ENCODE measurements at places on chromosomes 4 and X.

- no peak for DNase-seq
These were observed 744.6 kb upstream of the IGFBP7 start for GRCh38 chr4:57854748-57855147.

DNA sequence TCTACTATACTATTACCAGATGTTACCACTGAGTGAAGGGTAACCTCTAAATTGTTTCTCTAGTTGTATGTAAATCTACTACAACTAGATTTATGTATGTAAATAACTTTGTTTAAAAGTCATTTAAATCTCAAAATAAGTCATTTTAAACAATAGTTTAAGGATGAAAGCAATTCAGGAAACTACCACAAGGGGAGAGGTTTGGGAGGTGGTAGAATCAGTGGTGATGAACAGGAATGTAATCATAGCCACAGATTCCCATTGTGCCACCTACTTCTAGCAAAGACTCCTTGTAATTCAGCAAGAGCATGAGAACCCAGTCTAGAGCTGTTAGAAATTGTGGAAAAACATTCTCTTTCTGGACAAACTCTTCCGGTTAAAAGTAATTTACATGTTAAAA lies 234.6 kb downstream of the SLC7A11 start:
- no peak for DNase-seq

- no peak for DNase-seq
These were observed 96.2 kb downstream of the TSPAN7 start for GRCh38 chrX:38657562-38657961.

GRCh38 chr4:7635445-7636239 lies 200.9 kb upstream of the PSAPL1 start:
- no peak for DNase-seq

GRCh38 chr4:157803845-157804521 lies 368.8 kb downstream of the GASK1B start:
- no peak for DNase-seq

DNA sequence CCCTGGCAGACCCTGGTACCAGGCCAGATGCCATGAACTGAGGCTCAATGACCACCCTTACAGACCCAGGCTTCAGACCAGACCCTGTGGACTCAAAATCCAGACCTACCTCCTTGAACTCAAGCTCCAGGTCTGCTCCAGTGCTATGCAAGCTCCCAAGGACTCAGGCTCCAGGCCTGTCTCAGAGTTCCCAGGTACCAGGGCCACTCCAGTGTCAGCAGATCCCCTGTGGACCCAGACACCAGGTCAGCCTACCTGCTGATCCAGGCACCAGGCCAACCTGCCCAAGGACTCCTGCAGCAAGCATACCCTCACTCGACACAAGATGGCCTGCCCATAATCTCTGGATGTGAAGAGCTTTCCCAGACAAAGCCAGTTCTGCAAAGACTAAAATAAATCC lies 44.7 kb upstream of the MAGED4 start:
- no peak for DNase-seq

- DNase-seq, result no peak
These were observed 12.6 kb downstream of the TENT5D start for GRCh38 chrX:80432863-80433262.

DNA sequence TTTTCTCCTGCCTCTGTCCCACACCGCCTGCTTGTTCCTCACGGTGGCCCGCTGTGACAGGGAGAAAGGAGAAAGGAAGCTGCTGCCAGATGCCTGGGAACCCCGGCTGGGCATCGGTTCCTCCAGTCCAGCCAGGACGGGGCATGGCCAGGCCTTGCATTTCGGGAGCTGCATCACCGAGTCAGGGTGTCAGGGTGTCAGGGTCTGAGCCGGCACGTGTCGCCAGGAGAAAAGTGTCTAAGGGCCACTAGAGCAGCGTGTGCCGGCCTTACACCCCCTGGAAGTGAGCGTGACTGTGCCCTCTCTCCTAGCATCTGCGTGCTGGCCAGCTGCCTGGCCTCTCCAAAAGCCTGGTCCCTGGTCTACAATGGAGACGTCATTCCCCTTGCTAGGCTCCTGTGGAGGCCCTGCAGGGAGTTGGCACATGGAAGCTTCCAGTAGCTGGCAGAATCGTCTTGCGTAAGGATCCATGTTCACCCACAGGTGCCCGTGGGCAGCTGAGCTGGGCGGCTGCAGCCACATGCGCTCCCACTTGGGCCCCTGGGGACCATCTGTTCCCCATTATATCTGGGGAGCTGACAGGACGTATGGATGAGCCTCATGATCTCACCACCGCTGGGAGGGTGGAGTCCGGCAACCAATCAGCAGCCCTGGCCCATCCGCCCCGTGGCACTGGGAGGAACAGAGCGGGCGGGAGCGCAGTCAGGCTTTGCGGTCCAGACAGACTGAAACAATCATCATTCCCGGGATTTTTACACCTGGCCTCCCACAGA lies 39.9 kb upstream of the HMX1 start:
- no peak for DNase-seq

DNA sequence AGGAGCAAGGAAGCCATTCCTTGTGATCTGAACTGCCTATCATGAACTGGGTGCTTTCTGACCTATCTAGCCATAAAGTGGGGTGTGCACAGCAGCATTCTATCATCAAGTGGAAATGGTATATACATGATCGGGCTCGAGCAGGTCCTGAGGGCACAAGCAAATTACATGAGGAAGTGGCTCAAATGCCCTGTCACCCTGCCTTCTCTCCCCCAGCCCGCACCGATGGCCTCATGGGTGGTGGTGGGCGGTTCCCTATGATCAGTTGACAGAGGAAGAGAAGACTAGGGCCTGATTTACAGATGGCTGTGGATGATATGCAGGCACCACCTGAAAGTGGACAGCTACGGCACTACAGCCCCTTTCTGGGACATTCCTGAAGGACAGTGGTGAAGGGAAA lies 46.3 kb upstream of the BCLAF3 start:
- DNase-seq, result no peak

DNA sequence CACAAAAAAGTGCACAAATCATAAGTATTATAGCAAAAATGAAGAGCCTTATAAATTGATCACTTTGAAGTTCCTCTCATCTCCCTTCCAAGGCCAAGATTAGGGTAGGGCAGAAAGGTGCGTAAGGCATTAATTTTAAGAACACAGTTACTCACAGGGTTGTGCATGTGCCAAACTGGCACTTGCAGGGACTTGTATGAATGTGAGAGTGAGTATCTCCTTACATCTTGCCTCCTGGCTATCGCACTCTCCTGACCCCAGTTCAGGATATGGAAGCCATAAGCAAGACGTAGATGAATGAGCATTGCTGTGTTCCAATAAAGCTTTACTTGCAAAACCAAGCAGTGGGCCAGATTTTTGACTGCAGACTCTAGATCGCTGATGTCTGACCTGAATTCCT lies 510.1 kb upstream of the AADAT start:
- no peak for DNase-seq

DNA sequence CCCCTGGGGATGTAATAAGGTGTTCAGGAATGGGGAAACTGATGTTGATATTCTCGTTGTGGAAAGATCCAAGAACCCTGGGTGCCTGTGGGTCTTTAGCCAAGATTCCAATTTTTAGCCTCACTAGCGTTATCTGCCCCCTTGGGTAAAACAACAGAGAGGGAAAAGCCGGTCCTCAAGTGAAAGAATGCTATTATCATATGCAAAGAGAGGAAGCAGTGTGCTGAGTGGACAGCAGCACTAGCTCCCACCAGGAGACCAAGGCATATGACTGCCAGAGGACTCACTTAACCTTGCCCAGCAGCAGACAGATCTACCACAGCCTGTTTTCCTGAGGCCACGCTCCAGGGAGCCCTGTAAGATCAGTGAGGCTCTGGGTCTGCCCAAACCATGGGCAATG lies 257.9 kb upstream of the CPEB2 start:
- no peak for DNase-seq

GRCh38 chr4:60926624-60927023 lies 273.5 kb upstream of the ADGRL3 start:
- no peak for DNase-seq

GRCh38 chr4:73599182-73599581 lies 21.1 kb downstream of the RASSF6 start:
- DNase-seq, result no peak

DNA sequence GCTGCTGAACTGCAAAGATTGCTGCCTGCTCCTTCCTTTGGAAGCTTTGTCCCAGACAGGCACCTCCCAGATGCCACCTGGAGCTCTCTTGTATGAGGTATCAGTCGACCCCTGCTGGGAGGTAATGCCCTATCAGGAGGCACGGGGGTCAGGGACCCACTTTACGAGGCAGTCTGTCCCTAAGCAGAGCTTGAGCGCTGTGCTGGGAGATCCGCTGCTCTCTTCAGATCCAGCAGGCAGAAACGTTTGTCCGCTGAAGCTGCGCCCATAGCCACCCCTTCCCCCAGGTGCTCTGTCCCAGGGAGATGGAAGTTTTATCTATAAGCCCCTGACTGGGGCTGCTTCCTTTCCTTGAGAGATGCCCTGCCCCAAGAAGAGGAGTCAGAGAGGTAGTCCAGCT lies 197.5 kb downstream of the NAF1 start:
- no peak for DNase-seq

DNA sequence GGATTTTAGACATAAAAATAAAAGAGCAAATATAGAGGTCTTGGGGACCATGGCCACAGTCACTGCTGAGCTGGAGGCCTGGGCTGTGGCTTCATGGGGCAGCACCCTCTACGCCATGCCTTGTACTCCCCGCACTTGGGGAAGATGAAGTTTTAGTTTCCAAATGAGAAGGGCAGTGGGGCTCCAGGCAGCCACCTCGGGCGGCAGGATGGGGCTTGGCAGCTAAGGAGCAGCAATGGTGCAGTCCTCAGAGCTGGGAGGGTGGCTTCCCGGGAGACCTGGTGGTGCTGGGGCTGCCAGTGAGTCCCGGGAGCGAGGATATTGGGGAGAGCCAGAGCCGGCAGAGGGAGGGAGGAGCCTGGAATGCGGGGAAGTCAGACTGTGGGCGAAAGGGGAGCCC lies 2.4 kb downstream of the CXCR3 start:
- peak; percentile 20 for DNase-seq

DNA sequence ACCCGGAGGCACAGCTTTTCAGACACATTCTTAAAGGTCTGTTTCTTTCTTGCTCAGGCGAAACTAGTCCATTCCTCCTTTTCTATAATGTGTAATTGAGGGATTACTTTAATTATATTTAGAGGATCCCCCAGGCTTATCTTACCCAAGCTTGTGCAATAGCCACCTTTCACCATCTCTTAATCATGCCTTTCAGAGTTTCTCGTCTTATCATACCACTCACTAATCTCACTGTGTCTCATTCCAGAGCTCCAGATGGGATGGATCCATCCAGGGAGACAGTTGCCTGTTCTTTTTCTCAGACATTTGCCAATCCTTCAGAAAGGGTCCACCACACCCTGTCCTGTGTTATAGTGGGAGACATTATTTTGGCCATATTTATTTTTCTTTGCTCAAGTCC lies 12.5 kb downstream of the SPARCL1 start:
- DNase-seq, result no peak

DNA sequence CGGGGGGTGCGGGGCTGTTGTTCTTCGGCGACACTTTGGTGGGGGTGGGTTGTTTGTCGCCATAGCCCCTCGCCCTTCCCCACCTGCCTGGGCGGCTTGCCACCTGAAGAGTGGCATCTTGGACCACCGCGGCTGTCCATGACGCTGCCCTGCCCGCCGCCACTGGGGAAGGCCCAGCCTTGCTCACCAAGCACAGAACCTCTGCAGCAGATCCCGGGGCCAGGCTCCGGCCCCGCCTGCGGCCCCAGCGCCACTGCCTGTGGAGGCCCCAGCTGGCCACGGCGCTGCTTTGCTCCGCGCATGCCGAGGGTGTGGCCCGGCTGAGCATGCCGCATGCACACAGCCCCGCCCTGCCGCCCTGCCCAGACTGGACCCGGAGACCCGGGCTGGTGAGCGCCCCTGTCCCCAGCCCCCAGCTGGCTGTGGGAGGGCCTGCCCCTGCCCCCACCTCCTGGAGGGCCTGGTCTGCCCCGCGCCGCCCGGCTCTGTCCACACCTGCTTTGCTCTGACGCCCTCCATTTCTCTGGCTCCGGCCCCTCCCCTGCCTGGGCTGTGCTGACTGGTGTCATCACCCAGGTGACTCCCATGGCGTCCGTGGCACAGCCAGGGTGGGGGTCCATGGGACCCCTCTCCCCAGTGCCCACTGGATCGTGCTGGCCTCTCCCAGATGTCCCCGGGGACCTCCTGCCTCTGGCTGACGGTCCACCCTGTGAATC lies 5.3 kb downstream of the NAT8L start:
- DNase-seq, result no peak

DNA sequence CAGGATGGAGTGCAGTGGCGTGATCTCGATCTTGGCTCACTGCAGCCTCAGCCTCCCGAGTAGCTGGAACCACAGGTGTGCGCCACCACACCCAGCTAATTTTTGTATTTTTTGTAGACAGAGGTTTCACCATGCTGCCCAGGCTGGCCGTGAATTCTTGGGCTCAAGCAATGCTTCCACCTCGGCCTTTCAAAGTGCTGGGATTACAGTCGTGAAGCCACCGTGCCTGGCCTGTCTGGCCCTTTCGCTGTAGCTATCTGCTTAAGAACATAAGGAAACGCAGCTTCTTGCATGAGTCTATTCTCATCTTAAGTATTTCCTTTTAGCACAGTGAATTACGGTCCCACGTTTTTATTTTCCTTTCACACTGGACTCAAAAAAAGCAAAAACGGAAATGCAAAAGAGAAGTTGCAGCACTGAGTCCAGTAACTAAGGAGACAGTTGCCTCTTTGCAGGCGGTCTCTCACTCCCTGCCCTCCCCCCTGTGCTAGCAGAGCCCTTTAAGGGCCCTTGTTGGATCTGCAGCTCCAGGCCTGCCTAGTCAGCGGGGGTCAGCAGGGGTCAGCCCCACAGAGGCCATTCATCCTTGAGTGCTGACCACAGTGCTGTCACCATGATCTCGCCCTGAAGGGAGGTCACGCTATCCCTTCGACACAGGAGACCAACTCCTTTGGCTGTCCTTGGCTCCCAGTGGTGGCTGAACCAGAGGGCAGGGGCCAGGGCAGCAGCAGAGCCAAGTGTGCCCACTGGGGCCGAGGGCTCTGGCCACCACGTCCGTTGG lies 21.8 kb upstream of the TBC1D14 start:
- DNase-seq, result no peak

DNA sequence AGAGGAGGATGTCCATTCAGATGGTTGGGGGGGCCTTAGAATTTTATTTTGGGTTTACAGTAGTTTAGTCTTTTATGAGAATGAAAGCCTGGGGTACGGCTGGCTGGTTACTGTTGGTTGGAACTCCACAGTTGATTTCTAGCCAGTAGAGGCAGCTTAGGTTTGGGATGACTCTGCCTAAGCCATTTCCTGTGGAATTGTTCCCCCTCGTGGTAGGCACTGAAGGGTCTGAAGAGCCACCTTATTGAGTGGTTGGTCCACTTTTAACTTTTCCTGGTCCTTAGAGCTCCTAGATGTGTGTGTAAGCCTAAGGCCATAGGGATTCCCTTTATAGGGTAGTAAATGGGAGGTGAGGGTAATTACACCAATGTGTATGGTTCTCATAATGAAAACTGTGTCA lies 19.7 kb downstream of the SPIN3 start:
- DNase-seq, result no peak

DNA sequence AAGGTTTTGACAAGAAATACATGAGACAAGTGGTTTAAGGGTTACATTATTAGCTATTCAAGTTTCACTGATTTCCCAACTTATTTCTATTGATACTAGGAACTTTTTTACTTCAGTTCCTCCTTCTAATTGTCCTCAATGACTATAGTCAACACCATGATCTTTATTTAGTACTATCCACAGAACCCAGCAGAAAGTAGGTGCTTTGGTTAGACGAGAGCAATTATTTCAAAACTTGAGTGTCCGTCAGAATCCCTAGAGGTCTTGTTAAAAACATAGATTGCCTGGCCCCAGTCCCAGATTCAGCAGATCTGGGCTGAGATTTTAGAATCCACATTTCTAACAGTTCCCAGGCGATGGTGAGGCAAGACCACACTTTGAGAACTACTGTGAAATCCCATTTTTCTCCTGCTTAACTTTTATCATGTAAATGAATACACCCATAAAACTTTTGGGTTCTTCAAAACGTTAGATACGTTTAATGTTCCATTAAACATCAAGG lies 17.9 kb downstream of the EXOC1 start:
- DNase-seq, result no peak
